ENCODE measurements at places on chromosomes 7 and 10. TPM values are rescaled to one million over a fixed set of nuclear protein-coding genes. Genes with fewer than 3 reads are reported as not detected.

- no peaks in the 10 kb centered on the region for H3K4me1 ChIP-seq
- H3K27ac ChIP-seq = no peak overlapping the region
- no peak for DNase-seq
These were observed 378.4 kb upstream of the NRP1 start for GRCh38 chr10:33712825-33713224.

GRCh38 chr10:71778071-71778825 is 4.9 kb upstream of the VSIR start:
- peaks cover 34% of the 10 kb centered on the region for H3K4me1 ChIP-seq
- DNase-seq = no peak
- no peaks in the 10 kb centered on the region for H3K27me3 ChIP-seq

FGFBP3 gene
- 1.6 TPM for total RNA-seq

GRCh38 chr10:3765146-3765545 is 19.9 kb downstream of the KLF6 start:
- H3K36me3 ChIP-seq = peaks cover 5% of the 10 kb centered on the region
- H3K27ac ChIP-seq = peak overlapping the region; percentile 70
- H3K27me3 ChIP-seq = no peaks in the 10 kb centered on the region

DNA sequence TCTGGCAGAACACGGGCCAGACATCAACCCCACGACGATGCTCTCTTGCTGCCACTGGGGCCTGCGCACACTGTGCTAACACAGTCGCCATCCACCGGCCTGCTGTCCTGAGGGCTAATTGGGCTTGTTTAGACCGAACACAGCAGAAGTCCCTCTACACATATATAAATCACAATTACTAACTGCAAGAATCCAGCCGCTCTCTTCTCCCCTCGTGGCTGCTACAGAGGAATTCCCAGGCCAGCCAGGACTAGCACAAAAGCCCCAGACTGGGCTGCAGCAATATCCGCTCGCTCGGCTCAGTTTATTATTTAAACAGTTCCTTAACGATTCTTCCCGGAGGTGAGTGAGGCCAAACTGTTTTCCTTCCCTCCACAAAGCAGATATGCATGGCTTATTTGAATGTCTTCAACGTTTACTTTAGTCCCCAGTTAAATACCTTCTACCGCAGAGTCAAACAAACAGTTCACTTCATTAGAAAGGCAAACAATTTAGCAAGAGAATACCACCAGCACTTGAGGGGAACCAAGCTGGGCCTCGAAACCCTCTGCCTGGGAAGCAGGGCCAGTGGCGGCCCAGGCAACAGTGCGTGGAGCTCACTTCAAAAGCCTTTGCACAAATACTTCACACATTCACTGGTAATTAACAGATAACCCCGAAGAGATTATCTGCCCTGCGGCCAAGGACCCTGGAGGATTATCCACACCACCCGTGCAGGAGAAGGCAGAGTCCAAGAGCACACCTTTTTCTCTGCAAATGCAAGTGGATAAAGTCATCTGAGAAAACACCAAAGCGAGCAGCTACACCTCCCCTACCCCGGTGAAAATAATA is 145.3 kb downstream of the GLI3 start:
- no peaks in the 10 kb centered on the region for H3K27me3 ChIP-seq
- no peaks in the 10 kb centered on the region for H3K4me1 ChIP-seq
- no peak for DNase-seq
- no peak overlapping the region for H3K4me3 ChIP-seq

DNA sequence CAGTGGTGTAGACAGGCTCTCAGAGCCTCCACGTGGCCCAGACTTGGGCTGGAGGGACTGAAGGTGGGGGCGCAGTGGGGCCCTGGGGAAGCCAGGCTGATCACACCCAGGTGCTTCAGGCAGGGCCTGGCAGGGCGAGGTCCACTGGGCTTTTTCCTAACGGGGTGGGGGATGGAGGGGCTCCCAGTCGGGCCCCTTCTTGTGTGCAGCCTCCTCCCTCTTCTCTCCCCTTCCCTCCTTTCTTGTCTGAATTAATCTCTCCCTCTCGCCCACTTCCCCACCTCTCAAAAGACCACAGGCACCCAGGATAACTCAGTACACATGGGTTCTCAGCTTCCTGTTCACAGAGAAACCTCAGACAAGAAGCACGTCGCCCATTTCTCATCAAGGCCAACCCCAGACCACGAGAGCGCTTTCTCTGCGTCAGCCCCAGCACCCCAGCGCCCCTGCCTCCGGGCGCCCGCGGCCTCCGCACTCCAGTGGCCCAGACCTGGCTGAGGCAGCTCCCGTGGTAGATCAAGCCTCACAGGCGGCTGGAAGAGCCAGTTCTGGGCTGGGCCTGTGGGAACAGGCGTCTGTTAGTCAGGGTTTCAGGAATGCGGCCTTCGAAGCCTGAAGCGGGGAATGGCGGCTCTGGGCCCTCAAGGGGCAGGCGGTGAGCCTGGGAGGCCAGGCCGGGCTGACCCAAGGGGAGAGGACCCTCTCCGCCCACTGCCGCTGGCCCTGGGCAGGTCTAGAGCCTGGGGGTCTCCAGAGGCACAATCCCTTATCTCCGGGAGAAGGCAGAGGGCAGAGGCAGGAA is 50.6 kb downstream of the PWWP2B start:
- no peaks in the 10 kb centered on the region for H3K27me3 ChIP-seq
- H3K27ac ChIP-seq = peak overlapping the region; percentile 94
- peaks cover 32% of the 10 kb centered on the region for H3K4me1 ChIP-seq

AZGP1 gene
- total RNA-seq = not detected

ADAM12 gene
- total RNA-seq = 0.97 TPM

OAT gene
- 38.1 TPM for total RNA-seq

DNA sequence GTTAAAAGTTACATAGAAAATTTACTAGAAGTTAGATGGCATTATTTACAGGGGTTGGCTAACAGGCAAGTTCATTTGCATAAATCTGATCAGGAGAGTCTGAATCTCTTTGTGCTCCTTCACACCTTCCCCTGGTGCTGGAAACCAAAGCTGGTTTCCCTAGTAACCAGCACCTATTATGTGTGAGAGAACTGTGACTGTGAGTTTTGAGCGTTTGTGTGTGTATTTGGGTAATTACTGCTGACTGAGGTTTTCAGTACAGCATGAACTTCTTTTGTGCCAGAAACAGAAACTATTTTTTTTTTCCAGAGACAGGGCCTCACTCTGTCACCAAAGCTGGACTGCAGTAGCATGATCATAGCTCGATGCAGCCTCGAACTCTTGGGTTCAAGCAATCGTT is 10.3 kb upstream of the IFIT1B start:
- no peaks in the 10 kb centered on the region for H3K27me3 ChIP-seq
- DNase-seq = no peak
- no peaks in the 10 kb centered on the region for H3K36me3 ChIP-seq
- peaks cover 23% of the 10 kb centered on the region for H3K4me1 ChIP-seq

DNA sequence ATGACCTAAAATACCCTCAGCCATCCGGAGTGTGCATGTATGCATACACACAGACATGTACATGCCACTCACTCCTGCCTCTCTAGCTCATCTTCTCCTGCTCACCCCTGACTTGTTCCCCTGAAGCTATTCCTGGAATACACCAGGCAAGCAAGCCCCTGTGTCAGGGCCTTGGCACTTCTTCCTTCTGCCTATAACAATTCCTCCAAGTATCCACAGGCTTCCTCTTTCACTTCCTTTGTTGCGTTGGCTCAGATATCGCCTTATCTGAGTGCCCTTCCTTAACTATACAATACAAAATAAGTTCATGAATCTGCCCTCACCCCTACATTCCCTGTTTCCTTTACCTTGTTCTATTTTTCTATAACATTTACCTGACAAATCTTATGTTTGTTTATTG is 88.8 kb downstream of the NOD1 start:
- no peaks in the 10 kb centered on the region for H3K27me3 ChIP-seq
- no peak overlapping the region for H3K27ac ChIP-seq
- H3K4me3 ChIP-seq = no peak overlapping the region
- H3K4me1 ChIP-seq = no peaks in the 10 kb centered on the region
- H3K36me3 ChIP-seq = no peaks in the 10 kb centered on the region

GRCh38 chr7:22137026-22137425 is 191.3 kb upstream of the CDCA7L start:
- H3K36me3 ChIP-seq = no peaks in the 10 kb centered on the region
- H3K4me3 ChIP-seq = no peak overlapping the region
- DNase-seq = no peak
- H3K27ac ChIP-seq = no peak overlapping the region
- no peaks in the 10 kb centered on the region for H3K4me1 ChIP-seq
- peaks cover 4% of the 10 kb centered on the region for H3K27me3 ChIP-seq

GRCh38 chr10:13103554-13103953 is 3.6 kb downstream of the OPTN start:
- no peak overlapping the region for H3K4me3 ChIP-seq
- DNase-seq = no peak
- peaks cover 64% of the 10 kb centered on the region for H3K4me1 ChIP-seq

DNA sequence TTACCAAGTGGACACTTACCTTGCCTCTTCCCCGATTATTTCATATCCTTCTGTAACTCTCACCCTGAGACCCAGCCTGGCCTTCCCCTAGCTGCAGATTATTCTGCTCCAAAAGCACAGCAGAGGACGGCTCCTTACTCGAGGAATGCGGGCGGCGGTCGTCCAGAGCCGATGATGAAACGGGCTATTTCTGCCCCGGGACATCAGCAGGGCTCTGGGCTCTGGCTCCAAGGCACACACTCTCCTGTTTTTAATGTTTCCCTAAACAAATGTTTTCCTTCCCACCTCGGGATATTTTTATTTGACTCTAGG is 343 bp upstream of the C10orf71 start:
- no peaks in the 10 kb centered on the region for H3K4me1 ChIP-seq
- no peaks in the 10 kb centered on the region for H3K36me3 ChIP-seq
- H3K27ac ChIP-seq = no peak overlapping the region
- no peak overlapping the region for H3K4me3 ChIP-seq
- no peak for DNase-seq
- no peaks in the 10 kb centered on the region for H3K27me3 ChIP-seq

GRCh38 chr10:118698421-118698820 is 56.3 kb downstream of the CACUL1 start:
- H3K4me3 ChIP-seq = peak overlapping the region; percentile 33
- peak; percentile 91 for DNase-seq
- peak overlapping the region; percentile 40 for H3K27ac ChIP-seq
- H3K4me1 ChIP-seq = peaks cover 21% of the 10 kb centered on the region
- peaks cover 23% of the 10 kb centered on the region for H3K36me3 ChIP-seq
- no peaks in the 10 kb centered on the region for H3K27me3 ChIP-seq

SUMF2 gene
- 133 TPM for total RNA-seq

GRCh38 chr10:17984056-17984455 is 32.3 kb downstream of the SLC39A12 start:
- H3K4me3 ChIP-seq = no peak overlapping the region
- no peaks in the 10 kb centered on the region for H3K36me3 ChIP-seq
- no peaks in the 10 kb centered on the region for H3K27me3 ChIP-seq
- H3K4me1 ChIP-seq = no peaks in the 10 kb centered on the region

DNA sequence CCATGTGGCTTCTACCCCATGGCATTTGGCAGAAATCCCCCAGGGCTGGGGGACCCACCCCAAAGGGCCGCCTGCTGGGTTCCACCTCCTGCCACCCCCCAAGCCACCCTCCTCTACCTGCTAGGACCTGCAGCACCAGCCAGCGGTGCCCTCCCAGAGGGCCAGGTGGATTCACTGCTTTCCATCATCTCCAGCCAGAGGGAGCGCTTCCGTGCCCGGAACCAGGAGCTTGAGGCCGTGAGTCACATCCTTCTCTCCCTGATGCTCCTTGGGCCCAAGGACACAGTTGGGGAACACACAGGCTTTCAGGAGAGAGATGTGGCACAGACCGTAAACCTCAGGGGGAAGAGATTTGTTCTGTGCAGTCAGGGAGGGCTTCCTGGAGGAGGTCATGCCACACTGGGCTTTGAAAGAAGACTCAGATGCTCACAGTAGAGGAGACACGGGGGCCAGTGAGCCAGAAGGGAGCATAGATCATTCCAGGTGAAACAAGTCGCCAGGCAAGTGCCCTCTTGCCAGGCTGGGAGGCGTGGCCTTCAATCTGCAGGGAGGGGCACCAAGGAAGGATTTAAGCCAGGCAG is 11.5 kb upstream of the SH2B2 start:
- no peaks in the 10 kb centered on the region for H3K36me3 ChIP-seq
- H3K27me3 ChIP-seq = no peaks in the 10 kb centered on the region
- H3K27ac ChIP-seq = no peak overlapping the region

CRTAC1 gene
- not detected for total RNA-seq

DNA sequence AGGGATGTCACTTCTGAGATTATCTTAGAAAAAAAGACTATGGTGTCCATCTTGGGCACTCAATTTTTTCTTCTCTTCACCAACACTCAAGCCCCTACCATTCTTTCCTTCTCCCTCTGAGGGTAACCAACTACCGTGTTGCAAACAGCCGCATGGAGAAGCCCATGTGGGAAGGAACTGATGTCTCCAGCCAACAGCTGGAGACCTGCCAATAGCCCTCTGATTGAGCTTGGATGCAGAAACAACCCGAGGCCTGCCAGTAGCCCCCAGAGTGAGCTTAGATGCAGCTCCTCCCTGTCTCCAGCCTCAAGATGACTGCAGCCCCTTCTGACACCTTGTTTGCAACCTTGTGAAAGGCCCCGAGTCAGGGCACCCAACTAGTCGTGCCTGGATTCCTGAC is 36.4 kb upstream of the CHCHD3 start:
- H3K27ac ChIP-seq = no peak overlapping the region
- H3K4me1 ChIP-seq = no peaks in the 10 kb centered on the region
- DNase-seq = no peak

GRCh38 chr10:8054244-8054493 is 319 bp upstream of the GATA3 start:
- peak overlapping the region; percentile 99 for H3K4me3 ChIP-seq
- H3K36me3 ChIP-seq = peaks cover 47% of the 10 kb centered on the region
- peak overlapping the region; percentile 99 for H3K27ac ChIP-seq
- H3K27me3 ChIP-seq = peaks cover 18% of the 10 kb centered on the region
- DNase-seq = no peak

OPN1SW gene
- total RNA-seq = not detected

GRCh38 chr10:87861566-87861952 is 1.8 kb downstream of the KLLN start:
- no peaks in the 10 kb centered on the region for H3K27me3 ChIP-seq
- peaks cover 9% of the 10 kb centered on the region for H3K36me3 ChIP-seq
- DNase-seq = no peak

DNA sequence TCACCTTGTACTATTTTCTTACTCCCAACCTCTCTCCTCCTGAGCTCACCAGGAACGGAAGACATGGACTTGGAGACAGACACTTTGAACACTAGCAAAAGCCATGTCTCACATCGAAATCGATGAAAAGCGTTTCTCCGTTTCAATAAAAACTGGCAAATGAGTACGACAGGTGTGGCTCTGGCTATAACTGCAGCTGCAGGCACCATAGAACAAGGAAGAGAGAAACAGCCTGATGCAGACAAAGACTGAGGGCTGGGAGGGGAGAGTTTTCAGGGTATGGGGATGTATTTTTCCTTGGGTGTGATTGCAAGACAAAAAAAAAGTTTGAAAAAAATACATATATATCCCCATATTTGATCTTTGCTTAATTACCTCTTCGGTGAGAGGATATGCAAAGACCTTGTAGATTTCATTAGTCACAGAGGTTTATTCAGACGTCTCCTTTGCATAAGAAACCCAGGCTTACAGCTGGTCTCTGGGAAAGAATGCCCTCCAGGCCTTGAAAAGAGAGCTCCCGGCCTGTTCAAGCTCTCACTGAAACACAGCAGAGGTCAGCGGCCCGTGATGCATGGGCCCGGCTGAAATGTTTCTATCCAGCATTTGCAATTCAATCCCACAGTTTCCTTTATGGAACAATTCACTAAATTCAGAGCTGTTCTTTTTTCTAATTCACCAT is 63.1 kb downstream of the TLL2 start:
- no peaks in the 10 kb centered on the region for H3K36me3 ChIP-seq
- H3K27me3 ChIP-seq = peaks cover 16% of the 10 kb centered on the region
- no peak overlapping the region for H3K4me3 ChIP-seq

CPA4 gene
- total RNA-seq = 0.90 TPM

GRCh38 chr10:3042589-3042988 is 24.8 kb upstream of the PFKP start:
- no peak overlapping the region for H3K4me3 ChIP-seq
- H3K36me3 ChIP-seq = peaks cover 3% of the 10 kb centered on the region
- H3K4me1 ChIP-seq = peaks cover 6% of the 10 kb centered on the region
- H3K27me3 ChIP-seq = peaks cover 20% of the 10 kb centered on the region
